ENCODE measurements at places on chromosomes 13 and 19.

DNA sequence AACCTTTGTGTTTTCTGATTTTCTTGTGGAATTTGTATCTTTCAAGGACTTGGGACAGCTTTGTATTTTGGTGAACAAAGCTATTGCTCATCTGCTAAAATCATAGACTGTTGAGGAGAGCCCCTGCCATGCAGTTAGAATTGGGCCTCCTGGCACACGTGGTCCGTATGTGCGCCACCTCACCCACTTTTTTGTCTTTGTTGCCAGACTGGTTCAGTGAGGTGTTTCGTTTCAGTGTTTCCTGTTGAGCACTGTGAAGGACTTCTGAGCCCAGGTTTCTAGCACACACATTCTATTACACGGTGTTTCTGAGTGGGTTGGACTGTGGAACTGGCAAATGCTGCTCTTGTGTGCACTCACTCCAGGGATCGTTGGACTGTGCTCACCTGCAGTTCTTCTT is 37.6 kb upstream of the RNF113B start:
- DNase-seq: no peak

- DNase-seq: no peak
Observed at GRCh38 chr19:54478677-54479266, 5.7 kb upstream of the CDC42EP5 start.

GRCh38 chr13:99404005-99404755 is 97.0 kb upstream of the GPR183 start:
- no peak for DNase-seq

- DNase-seq: no peak
Observed at GRCh38 chr19:23762884-23763711, 4.4 kb upstream of the ZNF681 start.

GRCh38 chr13:49784886-49785570 is 7.5 kb downstream of the KPNA3 start:
- no peak for DNase-seq

DNA sequence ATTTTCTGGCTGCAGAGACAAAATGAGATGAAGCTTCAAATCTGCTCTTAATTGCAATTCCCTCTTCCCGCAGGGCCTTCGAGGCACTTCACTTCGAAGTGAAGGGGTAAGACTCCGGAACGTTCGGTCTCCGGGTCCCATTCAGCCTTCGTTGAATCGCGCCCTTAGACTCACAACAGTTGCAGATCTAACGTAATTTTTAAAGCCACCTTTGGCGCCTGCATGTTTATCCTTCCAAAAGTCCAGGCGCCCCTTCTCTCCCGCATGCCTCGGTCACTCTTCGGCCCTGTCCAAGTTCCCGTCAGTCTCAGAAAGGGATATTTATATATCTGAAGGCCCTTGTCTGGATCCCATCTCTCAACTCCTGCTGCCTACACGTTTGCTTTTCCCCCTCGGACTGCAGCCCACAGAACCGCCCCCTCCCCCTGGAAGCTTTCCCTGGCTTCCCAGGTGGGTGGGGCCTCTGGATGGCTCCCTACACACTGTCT is 915 bp upstream of the KCTD12 start:
- DNase-seq: no peak

DNA sequence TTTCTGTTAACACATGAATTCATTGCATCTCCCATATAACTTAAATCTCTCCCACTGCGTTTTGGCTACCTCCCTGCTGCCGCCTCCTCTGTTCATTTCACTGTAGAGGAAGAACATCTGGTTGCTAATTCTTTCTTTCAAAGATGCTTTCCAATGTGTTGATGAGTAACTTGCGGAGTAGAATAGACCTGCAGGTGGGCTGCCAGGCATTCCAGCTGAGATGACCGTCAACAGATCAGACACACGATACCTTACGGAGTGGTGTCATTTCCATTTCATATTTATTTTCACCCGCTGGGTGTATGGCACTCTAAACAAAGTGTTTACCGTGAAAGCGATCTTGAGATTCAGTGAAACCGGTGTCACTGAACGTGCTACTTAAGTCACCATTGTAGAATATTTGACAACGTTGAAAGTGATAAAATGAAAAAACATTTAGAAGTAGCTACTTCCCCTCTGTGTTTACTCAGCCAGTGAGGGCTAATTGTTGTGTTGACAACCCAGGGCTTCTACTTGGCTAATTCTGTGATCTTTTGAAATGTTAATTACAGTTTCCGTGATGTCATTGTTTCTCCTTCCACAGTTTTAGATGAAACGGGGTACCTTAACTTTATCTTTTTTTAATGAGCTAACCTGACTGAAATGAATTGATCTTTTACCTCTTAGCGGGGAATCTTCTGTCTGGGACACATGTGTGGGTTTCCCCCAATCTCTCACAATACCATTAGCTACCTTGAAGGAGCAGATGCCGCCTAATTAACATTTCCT is 228.5 kb upstream of the ARGLU1 start:
- DNase-seq: no peak

GRCh38 chr13:51806566-51806965 is 2.6 kb upstream of the DHRS12 start:
- no peak for DNase-seq

GRCh38 chr13:28357911-28358433 is 137.0 kb downstream of the FLT1 start:
- DNase-seq: no peak

DNA sequence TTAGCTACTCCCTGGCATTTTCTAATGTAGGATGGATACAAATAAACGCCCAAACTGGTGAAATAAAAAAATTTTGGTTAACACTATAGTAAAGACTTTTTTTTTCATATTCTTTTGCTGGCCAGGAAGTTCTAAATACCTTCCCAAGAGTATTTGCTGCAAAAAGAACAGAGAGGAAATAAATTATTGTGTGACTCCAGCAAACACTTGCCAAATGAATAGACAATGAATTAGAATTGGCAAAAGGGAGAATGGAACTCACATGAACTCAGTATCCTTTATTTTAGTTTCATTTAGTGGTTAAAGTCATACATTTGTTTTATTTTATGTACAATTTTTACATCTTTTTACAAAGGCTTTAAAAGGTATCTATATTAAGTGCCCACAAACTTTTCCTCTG is 58.1 kb downstream of the LACC1 start:
- no peak for DNase-seq

GRCh38 chr13:23822252-23822824 is 66.9 kb downstream of the MIPEP start:
- no peak for DNase-seq

- no peak for DNase-seq
Observed at GRCh38 chr13:87128036-87128435, 543.1 kb upstream of the SLITRK5 start.

- DNase-seq: no peak
Observed at GRCh38 chr13:28002886-28003698, 14.6 kb upstream of the URAD start.

DNA sequence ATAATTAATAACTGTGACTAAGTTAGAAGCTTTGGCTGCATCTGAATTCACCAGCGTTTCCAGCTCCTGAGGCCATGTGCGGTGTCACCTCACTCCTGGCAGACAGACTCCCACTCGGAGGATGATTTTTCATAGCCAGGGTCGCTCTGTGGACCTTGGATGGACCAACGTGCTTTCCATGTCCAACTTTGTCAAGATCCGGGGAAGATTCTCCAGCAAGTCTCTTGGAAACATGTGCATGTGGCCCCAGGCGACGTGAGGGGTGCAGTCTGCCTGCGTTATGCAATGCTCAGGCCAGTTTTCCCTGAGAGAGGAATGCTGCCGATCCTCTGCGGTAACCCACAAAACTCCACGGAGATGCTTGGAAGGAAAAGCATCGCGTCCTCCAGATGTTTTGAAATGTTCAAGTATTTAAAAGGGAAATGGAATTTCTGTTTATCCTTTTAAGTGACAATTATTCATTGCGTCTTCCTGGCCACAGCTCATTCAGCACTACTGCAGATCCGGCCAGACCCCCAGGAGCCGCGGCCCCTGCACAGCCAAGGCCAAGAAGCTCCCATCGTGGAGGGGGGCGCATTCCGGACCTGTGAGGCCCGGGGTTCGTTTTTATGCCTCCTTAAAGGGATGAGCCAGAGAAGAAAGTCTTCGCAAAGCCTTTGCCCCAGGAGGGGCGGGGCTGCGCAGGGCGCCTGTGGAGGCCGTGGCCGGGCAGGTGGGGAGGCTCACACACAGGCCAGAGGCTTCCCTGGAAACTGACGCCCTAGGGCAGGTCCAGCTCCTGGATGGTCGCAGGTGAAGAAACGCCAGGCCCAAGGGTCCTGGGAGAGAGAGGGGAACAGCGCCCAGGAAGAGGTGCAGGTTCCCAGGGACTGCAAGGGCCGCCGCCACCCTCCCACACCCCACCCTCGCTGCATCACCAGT is 46.0 kb downstream of the C13orf46 start:
- DNase-seq: no peak

DNA sequence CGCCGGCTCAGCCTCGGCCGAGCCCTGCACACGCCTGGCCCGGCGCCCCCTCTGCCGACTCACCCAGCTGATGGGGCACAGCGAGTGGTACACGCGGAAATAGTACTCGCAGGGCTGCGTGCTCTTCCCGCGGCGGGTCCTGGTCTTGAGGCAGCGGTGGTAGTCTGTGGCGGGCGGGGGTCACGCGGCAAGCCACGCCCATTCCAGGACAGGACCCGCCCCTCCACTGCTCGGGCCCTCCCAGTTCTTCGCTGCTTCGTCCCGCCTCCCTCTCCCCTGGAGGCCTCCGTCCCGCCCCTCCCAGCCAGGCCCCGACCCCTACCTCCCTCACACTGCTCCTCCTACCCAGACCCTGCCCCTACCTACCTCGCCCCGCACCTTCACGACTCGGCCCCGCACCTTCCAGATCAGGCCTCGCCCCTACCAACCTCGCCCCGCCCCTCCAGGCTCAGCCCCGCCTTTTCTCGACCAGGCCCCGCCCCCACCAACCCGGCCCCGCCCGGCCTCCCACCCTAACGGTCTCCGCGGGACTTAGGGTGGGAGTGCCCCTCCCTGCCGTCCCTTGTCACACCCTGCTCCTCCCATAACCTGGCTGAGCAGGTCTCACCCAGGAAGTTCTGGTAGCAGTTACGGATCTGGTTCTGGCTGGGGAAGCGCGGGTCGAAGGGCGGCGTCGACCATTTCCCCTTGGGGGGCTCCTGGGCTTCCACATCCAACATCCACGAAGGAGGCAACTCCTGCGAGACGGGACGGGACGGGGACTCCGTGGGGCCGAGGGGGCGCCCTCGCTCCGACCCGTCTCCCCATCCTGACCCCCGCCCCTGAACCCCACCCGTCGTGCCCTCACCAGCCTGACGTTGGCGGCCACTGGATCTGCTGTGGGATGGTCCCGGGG is 469 bp downstream of the COX6B2 start:
- DNase-seq: peak; percentile 2

- DNase-seq: no peak
Observed at GRCh38 chr19:50328873-50329145, 368 bp downstream of the KCNC3 start.

DNA sequence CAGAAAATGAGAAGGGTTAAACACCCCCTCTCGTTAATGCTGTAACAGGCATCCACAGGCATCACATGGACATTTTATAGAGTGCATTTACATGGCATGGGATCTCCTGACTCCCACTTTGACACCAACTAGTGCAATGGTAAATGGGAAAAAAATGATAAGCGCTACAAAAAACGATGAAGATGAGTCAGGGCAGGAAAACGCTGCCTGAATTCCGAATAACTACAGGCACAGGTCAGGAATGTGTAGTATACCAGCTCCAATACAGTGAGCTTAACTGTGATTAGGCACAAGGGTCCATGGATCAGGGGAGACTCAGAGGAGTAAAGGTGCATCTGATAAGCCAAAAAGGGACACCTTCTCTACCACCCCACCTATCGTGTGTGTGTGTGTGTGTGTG is 223.6 kb downstream of the FOXO1 start:
- DNase-seq: no peak

GRCh38 chr19:46596008-46596407 is 5.1 kb upstream of the CALM3 start:
- no peak for DNase-seq

GRCh38 chr19:46674416-46675178 is 13.6 kb upstream of the DACT3 start:
- DNase-seq: no peak

DNA sequence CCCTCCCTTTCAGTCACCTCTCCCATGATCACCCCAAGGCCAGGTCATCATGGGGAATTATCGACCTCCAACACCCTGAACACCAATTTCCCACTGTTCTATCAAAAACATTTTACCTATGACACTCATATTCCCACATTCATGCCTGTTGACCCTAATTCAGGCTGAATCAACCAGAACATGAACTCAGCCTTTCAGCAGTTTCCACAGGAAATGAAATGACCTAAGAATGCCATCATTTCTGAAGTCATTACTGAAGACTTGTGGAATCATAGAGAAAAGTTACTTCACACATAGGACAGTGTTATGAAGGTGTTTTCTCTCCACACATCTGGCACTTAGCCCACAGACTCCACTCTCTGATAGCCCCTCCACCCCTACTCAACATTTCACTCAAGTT is 29.9 kb upstream of the FAM124A start:
- DNase-seq: no peak

DNA sequence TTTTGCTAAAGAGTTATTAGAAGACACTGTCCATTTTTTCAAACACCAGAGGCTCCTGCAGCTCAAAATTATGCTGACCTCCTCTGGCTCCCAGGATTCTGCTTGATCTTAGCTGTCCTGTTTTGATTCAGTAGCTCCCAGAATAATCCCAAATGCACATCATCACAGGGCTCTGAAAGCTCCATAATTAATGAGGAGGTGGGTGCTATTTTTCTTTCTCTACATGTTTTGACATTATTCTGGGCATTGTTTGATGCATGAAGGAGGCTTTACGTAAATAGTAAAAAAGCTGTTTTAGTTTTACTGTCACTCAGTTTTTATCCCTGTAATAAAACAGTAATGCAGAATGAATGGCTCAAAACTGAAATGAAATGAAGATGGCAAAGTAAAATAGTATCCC is 495.4 kb downstream of the DCT start:
- DNase-seq: no peak

GRCh38 chr19:12843999-12844732 is 5.9 kb downstream of the MAST1 start:
- no peak for DNase-seq

DNA sequence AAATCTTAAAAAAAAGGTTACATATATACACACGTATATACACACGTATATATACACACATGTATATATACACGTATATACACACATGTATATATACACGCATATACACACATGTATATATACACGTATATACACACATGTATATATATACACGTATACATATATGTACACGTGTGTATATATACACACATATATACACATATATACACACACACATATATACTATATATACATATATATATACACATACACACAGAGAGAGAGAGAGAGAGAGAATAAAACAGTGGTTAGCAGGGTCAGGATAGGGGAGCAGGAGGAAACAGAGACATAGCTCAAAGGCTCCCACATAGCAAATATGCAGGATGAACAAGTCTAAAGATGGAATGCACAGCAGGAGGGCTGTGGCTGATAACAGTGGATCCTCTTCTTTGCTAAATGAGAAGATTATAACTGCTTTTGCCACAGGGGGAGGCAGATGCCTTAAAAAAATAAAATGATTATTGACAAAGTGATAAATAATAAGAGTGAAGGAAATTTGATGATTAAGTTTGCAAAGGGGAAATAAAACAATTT is 714.5 kb downstream of the UQCRFS1 start:
- DNase-seq: no peak

GRCh38 chr19:1116726-1117581 is 13.2 kb downstream of the GPX4 start:
- DNase-seq: no peak

All from NCI-H446 treated with DMSO at 0.1 percent for 48 hours (cell line).